ENCODE measurements at places on chromosomes 16 and 17.

DNA sequence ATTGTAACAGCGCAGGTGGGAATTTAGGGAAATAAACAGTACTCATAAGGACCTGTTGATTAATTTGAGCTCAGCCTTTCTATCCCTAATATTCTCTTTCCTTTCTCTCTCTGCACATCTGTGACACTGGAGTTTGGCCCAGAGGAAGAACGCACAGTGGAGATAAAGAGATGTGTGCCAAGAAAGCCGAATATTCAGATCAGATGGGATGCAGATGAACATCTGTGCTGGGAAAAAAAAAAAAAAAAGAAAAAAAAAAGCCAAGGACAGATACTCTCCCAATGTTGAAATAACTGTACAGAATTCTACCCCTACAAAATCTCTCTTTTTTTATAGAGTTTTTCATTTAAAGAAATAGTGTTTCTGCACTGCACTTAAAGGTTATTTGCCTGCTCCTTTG is 485.4 kb downstream of the KCNJ2 start:
- no peak for DNase-seq

DNA sequence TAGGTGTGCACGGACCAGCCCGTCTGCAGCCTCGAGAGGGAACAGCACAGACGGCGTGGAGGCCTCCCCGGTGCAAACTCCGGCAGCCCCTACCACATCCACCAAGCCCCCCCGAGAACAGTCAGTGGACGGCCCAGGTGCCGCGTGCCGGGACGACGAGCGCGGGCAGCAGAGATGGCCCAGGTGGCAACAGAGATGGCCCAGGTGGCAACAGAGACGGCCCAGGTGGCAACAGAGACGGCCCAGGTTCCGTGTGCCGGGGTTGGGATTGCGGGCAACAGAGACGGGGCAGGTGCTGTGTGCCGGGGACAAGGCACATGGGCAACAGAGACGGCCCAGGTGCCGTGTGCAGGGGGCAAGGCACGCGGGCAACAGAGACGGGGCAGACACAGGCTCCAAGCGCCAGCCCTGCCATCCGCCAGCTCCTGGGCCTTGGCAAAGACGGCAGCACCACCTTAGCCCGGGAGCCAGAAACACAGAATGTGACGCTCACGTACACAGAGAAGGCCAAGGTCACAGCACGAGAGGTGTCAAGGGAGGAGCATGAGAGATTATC is 31.1 kb downstream of the RPH3AL start:
- DNase-seq, result no peak

DNA sequence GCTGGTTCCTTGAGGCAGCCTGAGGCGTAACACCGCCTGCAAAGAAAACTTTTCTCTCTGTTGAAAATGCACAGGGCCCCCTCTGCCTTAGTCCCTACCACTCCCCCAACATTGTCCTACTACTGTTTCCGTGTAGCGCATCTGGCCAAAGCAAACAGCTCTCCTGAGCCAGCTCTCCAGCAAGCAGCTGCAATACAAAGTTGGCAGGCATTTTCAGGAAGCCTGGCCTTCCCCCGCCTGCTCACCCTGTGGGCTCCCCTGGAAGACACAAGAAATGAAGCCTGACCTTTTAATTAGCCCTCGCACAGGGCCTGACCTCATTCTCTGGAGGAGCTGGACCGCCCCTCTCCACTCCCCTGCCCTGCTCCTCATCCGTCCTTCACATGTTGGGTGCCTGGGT is 66.7 kb downstream of the SOX9 start:
- peak; percentile 39 for DNase-seq

- DNase-seq, result no peak
Measured at GRCh38 chr17:41800601-41801373, 11.0 kb downstream of the P3H4 start.

- DNase-seq, result no peak
Measured at GRCh38 chr17:56812901-56813388, 20.8 kb downstream of the C17orf67 start.

GRCh38 chr16:69171325-69172084 is 15.5 kb upstream of the SNTB2 start:
- no peak for DNase-seq

- DNase-seq, result no peak
Measured at GRCh38 chr17:64165347-64165746, 35.4 kb upstream of the ERN1 start.
